ENCODE measurements at places on chromosomes 1 and 21.

- DNase-seq = no peak
Measured at GRCh38 chr1:224087286-224087794, 26.6 kb upstream of the FBXO28 start.

DNA sequence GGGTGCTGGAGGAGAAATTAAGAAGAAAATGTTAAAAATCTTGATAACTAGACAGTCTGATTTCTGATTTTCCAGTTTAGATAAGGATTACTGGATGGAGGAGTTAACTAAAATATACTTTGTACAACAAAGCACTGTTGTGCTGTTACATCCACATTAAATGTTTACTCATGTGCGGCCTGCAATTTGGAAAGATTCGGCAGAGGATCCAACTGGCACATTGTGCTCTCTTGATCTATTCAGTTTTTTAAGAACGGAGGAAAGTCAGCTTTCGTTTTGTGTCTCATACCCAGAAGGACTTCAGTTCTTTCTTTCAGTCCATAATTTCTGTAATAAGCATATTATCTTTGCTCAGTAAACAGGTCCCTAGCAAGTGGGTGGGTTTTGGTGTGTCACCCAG, 52.5 kb downstream of the UCK2 start:
- DNase-seq = no peak

DNA sequence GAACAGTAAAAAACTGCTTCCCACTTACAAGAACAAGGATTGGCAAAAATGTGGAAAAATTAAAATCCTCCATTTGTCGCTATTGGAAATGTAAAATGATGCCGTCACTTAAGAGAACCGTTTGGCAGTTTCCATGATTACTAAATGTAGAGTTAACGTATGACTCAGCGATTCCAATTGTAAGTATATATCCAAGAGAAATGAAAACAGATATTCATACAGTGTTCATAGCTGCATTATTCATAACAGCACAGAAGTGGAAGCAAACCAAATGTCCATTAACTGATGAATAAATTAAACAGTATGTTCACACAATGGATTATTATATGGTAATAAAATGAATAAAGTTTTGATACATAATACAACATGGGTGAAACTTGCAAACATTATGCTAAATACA, 971.0 kb downstream of the AMY1C start:
- no peak for DNase-seq

GRCh38 chr1:165481820-165482532, 37.0 kb upstream of the RXRG start:
- no peak for DNase-seq

DNA sequence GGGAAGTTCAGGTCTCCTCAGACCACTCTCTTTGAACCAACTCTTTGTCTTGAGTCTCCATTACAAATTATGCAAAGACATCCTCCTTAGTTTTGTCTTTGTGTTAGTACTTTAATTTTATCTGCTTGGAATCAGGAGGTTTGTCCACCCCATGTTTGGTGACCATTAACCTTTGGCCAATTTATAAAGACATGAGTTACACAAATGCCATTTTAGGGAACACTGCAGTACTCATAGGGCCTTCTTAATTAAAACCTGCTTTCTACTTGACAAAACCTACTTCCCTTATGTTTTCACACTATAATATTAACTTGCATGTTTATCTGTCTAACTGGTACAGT, 7.9 kb upstream of the CDC73 start:
- no peak for DNase-seq

DNA sequence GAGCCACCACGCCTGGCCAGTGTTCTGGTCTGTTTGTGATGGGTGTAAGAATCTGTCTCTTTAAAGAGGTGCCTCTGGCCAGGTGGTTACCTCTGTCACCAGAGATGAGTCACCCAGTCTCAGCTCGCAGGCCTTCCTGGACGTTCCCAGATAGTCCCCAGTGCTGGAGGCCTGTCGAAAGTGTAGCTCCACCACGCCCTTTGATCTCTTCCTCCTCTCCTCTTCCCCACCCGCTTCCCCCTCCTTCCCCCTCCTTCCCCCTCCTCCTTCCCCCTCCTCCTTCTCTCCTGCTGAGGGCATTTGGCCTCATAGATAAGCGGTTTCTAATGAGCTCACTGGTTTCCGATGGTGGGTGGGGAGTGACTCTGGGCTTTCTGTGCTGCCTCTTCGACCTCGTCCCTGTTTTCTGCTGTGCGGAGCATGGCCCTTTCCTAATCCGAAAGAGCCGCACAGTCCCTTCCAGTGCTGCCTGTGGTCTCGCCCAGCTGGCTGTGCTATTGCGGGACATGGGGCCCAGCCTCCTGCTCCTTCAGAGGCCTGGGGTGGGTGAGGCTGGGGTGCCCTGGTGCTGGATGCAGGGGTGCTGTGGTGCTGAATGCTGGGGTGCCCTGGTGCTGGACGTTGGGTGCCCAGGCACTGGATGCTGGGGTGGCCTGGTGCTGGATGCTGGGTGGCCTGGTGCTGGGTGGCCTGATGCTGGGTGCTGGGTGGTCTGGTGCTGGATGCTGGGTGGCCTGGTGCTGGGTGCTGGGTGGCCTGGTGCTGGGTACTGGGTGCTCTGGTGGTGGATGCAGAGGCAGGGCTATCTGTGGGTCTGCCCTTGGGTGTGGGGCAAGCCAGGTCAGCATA, 19.2 kb downstream of the AGPAT3 start:
- DNase-seq = no peak

All from urinary bladder (tissue), 4 donors.